Breast epithelium (tissue), 4 donors: ENCODE measurements at places on chromosomes 2 and 18. TPM values are rescaled to one million over a fixed set of nuclear protein-coding genes. Genes with fewer than 3 reads are reported as not detected.

The MC2R gene
- not detected for total RNA-seq

The CRYGD gene
- total RNA-seq, result not detected

The SGPP2 gene
- 8.8 TPM for total RNA-seq

The FAM124B gene
- total RNA-seq, result 2.6 TPM

The LOXL3 gene
- 3.7 TPM for total RNA-seq

The CCDC150 gene
- total RNA-seq, result 3.8 TPM

The OTOS gene
- total RNA-seq, result not detected

The KCNK3 gene
- 1.4 TPM for total RNA-seq

The POTEE gene
- total RNA-seq, result 1.0 TPM

The ATP8B1 gene
- 45.1 TPM for total RNA-seq

The SLC19A3 gene
- 278 TPM for total RNA-seq

The NT5DC4 gene
- not detected for total RNA-seq

The KLHL29 gene
- 4.5 TPM for total RNA-seq

The PXDN gene
- total RNA-seq, result 108 TPM

The SNED1 gene
- 35.2 TPM for total RNA-seq

The EGR4 gene
- total RNA-seq, result not detected
